ENCODE measurements at places on chromosomes 6 and 20.

- no peak for DNase-seq
These were observed 133.2 kb downstream of the PHACTR1 start for GRCh38 chr6:12849809-12850198.

GRCh38 chr6:80234908-80235307, 128.4 kb downstream of the BCKDHB start:
- no peak for DNase-seq

DNA sequence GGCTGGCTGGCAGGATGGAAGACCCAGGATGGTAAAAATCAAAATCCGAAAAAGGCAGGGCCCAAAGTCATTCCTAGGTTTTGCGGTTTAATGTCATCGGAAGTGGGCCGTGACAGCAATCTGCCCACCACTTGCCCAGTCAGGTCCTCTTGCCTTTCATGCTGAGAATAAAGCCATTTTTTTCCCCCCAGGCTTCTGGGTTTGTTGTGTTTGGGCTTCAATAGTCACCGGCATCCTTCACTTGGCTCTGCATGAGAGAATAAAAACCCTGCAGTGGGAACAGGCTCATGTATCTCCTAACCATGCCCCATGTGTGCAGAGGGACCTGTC, 56.1 kb downstream of the MEP1A start:
- DNase-seq: no peak

- no peak for DNase-seq
These were observed 27.1 kb downstream of the PRR18 start for GRCh38 chr6:166281104-166281503.

GRCh38 chr6:75761489-75761888, 12.4 kb downstream of the MYO6 start:
- no peak for DNase-seq

DNA sequence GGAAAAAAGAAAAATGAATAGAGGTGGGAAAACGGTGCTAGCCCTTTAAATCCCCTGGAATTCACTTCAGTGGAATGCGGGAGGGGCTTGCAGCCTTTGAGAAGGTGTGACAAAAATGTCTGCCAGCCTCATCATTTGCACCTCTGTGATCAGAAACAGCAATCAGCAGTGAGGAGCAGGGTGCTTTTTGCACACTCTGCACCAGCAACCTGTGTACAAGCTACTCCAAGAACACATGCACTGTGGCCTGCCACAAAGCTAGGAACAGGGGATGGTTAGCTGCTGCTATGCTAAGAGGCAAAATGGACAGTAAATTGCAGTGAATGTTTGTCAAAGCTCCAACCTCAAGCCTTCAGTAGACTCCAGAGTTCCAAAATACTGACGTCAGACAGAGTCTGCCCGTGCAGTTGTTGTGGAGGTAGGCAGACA, 29.7 kb downstream of the GINS1 start:
- DNase-seq: no peak

DNA sequence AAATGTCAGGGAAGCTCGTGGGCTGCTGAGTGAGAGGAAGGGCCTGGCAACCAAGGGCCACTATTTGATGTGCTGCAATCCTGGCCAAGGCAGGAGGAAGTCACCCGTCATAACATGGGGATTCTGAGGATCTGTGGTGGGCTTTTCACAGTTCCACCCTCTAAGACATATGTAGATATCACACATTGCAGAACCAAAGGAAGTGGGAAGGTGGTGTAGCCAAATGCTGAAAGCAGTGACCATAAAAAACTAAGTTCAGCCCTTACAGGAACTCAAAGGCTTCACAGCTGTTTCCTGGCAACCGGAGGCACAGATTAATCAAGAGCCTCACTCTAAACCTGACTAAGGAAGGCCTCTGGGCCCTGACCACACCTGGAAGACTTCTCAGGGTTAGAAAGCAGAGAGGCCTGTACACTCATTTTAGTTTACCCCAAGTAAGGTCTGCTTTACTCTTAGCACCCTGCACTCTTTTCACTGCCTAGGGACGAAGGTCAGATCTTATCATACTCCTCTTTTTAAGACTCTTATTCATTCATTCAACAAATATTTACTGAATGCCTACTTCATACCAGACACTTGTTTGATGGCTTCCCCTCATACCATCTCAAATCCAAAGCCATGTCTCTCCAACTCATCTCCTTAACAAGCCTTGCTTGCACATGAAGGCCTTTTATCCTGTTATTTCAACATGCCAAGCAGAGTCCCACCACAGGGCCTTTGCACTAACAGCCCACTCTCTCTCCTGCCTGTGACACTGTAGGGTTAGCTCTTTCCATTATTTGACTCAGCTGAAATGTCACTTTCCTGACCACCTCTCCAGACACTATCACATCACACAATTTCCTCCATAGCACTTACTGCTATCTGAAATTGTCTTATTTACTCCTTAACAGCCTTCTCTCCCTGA, 2.6 kb downstream of the UBE2V1 start:
- DNase-seq: no peak

GRCh38 chr6:124487623-124488431, 474.4 kb upstream of the RNF217 start:
- DNase-seq: no peak

- no peak for DNase-seq
These were observed 256.9 kb downstream of the CDH26 start for GRCh38 chr20:60214901-60215815.

DNA sequence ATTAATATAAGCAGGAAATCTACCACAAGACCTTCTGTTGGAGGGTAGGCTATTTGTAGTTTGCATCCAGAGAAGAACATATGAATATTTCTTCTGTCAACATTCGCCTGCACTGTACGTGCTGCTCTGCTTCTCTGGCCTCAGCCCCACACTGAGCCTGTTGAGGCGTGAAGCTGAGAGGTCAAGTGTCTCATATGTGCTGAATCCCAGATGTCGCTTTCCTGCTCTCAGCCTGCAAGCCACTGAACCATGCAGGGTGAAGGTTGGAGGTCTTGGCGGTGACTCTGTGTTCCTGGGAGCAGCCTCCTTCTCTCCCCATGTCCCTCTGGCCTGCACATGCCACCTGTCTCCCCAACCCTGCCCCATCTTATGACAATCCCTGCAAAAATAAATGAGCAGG, 83.6 kb downstream of the TMEM170B start:
- no peak for DNase-seq

DNA sequence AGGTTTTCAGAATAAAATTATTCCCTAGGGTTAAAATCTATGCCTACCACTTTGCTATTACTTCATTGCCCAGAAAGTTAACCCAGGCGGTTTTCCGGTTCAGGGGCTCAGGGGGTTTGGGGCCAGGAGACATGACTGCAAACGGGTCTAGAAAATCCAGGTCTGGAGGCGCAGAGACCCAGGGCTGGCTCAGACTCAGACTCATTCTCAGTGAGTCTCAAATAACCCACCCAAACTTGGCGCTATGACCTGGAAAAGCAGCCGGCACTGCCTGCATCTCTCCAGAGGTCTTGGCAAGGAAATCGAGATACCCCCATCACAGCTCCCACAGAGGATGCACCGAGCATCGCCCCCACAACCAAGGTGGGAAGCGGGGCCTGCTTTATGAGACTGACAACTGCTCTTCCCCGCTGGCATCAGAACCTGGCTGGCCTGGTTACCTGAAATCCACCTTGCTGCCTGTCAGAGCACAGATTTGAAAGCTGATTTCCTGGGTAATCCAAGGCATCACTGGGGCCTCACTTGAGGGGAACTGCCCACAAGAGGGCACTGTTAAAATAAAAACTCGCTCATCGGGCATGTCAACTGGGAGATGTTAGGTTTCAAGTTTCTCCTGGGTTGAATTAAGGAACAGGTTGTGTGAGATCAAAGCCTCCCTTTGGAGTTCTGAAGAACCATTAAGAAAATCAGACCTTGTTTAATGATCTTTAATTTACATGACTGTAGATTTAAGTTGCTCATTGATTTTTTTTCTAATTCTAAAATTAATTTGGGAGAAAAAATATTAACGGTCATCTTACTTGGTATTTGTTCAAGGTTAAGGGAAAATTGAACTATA, 55.1 kb downstream of the KIF16B start:
- DNase-seq: no peak

DNA sequence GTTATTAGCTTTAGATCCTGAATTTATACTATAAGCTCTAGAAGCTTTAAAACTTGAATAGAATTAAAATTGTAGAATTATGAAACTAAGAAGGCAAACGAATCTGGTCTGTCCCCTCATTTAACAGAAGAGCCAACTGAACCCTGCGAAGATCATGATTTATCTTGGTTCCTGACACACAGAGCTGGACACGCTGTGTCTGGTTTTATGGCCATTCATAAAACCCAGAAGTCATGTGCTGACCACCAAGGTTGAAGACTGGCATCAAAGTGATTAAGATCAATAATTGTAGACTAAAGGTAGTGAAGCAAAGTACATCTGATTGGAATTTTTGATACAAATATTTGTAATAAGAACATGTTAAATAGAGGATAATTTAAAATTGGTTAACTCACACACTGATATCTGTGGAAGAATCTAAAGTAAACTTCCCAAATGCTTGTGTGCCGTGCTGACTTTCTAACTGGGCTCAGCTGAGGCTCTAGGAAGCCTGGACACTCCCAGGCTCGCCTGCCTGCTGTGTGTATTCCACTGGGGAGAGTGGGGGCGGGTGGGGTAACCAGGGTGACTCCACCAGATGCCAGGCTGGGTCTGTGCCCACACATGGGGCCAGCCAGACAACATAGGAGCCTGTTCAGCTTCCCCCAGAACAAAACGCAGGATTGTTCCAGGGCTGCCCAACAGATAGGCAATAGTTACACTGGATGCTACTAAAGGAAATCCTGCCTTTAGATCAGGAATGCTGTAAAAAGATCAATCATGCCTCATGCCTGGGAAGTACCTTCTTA, 42.1 kb upstream of the SLC22A3 start:
- DNase-seq: no peak

- no peak for DNase-seq
These were observed 174.7 kb downstream of the BMP7 start for GRCh38 chr20:57091748-57092111.

DNA sequence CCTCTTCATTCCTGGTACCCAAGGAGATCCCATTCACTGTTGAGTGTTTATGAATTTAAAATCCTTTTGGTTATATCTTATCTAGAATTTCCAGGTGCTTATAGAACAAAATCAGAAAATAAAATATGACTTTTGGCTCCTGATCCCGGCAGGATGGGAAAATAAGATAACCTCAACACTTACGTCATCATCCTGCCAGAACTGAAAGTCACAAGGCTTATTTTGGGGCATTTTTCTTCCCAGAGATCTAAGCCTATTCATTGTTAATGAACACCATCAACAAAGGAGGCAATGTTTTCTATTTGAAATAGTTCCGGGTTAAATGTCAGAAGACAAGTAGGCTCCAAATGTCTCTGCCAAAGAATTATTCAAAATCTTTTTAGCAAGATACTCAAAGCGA, 580.6 kb downstream of the TFAP2A start:
- DNase-seq: no peak

GRCh38 chr6:6657085-6657819, 68.7 kb downstream of the LY86 start:
- no peak for DNase-seq

- DNase-seq: no peak
These were observed 42.8 kb downstream of the RPF2 start for GRCh38 chr6:111024681-111025080.

DNA sequence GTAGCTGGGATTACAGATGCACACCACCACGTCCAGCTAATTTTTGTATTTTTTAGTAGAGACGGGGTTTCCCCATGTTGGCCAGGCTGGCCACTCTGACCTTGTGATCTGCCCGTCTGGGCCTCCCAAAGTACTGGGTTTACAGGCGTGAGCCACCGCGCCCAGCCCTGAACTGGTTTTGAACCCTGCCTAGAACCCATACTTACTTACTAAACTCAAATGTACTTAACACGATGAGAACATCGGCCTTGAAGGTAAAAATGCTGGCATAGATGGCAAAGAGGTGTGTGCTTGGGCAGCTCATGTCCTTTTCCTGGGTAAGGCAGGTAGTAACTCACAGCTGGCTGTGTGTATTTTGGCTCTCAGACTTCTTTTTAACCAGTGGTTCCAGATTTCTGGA, 3.2 kb upstream of the ARMC12 start:
- no peak for DNase-seq

DNA sequence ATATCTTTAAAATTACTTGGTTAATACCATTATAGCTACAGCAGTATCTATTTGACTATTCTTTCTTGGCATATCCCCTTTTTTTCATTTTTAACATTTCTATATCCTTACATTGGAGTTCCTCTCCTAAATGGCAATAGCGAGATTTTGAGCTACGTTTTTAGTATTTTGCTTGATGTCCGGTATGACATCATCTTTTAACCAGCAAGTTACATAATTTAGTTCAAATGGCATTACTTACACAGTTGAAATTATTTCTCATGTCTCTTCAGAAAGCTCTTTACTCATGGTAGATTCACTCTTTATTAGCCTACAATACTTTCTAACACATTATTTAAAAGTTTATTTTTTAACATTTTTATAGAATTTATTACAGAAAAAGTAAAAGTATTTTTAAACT, 701.7 kb upstream of the EPHA7 start:
- no peak for DNase-seq

- DNase-seq: no peak
These were observed 106.6 kb downstream of the ADGRG6 start for GRCh38 chr6:142408409-142408808.

GRCh38 chr6:80541181-80541580, 434.7 kb downstream of the BCKDHB start:
- no peak for DNase-seq

GRCh38 chr20:20929341-20929740, 176.8 kb downstream of the LINC00237 start:
- DNase-seq: no peak

GRCh38 chr20:59575653-59576052, 28.7 kb upstream of the PHACTR3 start:
- no peak for DNase-seq

GRCh38 chr6:69818223-69818930, 21.6 kb upstream of the LMBRD1 start:
- no peak for DNase-seq

DNA sequence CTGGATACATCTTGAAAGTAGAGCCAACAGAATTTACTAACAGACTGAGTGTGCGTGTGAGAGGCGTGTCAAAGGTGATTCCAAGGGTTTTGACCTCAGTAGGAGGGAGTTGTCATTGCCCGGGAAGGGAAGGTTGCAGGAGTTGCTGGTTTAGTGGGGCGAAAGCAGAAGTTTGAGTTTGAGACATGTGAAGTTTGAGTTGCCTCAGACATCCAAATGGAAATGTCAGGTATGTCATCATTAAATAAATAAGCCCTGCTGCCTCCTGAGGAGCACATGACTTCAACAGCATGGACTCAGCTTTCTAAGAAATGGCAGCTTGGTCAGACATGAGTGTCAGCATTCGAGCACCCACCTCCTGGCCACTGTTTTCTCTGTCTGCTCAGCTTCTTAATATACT, 26.6 kb upstream of the TGM2 start:
- no peak for DNase-seq

DNA sequence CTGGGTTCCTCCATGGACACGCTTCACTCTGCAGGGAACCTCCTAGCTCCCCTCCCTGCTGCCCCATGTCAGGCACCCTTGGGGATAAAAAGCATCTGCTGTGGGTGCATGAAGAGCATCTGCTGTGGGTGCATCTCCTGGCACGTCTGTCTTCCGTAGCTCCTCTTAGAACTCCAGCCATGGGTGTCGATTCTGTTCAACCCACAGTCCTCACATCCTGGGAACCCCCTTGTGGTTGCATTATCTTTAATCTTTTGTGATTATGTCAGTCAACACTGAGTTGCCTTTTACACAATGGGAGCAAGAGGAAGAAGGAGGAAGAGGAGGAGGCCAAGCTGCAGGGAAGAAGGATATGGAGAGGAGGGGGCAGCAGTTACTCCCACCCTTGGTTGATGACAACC, 24.1 kb upstream of the CCR6 start:
- DNase-seq: no peak

All from esophagus squamous epithelium (tissue), 5 donors.